Right lobe of liver (tissue), 6 donors: ENCODE measurements at places on chromosomes 2 and 18. TPM values are rescaled to one million over a fixed set of nuclear protein-coding genes. Genes with fewer than 3 reads are reported as not detected.
A peak's percentile ranks its signal among the peaks of the same experiment; 100 is the strongest.

DNA sequence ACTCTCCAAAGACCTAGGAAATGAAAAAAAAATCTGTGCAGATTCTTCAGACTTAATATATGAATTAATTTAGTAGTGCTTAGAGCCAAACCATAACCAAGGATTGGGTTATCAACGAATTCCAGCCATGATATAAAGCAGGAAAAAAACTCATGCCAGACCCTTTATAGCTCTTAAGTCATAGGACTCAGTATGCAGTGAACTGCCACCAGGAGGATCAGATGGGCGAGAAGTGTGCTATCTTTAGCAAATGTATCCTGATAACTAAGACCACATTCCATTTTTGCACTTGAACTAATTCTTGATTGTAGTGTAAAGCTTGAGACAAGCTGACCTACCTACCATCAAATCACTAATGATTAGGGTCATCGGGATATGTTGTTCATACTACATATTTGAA lies 178.1 kb downstream of the IKZF2 start:
- H3K4me1 ChIP-seq, result no peaks in the 10 kb centered on the region
- no peak overlapping the region for H3K4me3 ChIP-seq
- no peak overlapping the region for H3K27ac ChIP-seq
- no peak for DNase-seq
- H3K27me3 ChIP-seq, result no peaks in the 10 kb centered on the region

- no peak overlapping the region for H3K27ac ChIP-seq
- no peaks in the 10 kb centered on the region for H3K36me3 ChIP-seq
- H3K27me3 ChIP-seq, result no peaks in the 10 kb centered on the region
Measured at GRCh38 chr18:36899289-36899688, 70.4 kb downstream of the KIAA1328 start.

ST8SIA3 gene
- total RNA-seq, result 0.06 TPM

C2orf81 gene
- total RNA-seq, result 0.20 TPM

- no peak for DNase-seq
- no peaks in the 10 kb centered on the region for H3K36me3 ChIP-seq
- H3K4me1 ChIP-seq, result no peaks in the 10 kb centered on the region
- peak overlapping the region; percentile 98 for H3K27ac ChIP-seq
- no peaks in the 10 kb centered on the region for H3K27me3 ChIP-seq
Measured at GRCh38 chr2:195659114-195659513, 2.1 kb downstream of the SLC39A10 start.

EML6 gene
- 0.82 TPM for total RNA-seq

GRCh38 chr2:184272056-184272455 lies 326.3 kb upstream of the ZNF804A start:
- no peak for DNase-seq
- no peaks in the 10 kb centered on the region for H3K36me3 ChIP-seq
- H3K27ac ChIP-seq, result no peak overlapping the region

CELF4 gene
- not detected for total RNA-seq

MOB1A gene
- 29.8 TPM for total RNA-seq

DNA sequence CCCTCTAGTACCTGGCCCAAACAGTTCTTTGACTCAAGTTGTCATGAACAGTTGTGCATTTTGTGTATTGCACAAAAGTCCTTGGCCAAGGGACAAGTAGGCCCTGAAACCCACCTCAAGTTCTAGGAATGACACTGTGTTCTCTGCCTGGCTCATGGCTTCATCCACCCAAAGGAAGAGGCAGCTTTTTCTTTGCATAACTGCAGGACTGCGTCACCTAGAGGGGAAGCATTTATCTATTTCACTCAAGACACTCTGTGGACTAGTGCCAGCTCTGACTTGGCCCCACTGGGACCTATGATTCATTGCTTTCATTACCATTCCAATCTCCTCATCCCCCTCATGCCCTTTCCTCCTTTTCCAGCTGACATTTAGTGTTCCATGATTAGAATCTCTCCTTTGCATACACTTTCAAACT lies 119.3 kb upstream of the SIX2 start:
- H3K4me1 ChIP-seq, result no peaks in the 10 kb centered on the region
- no peaks in the 10 kb centered on the region for H3K36me3 ChIP-seq
- no peaks in the 10 kb centered on the region for H3K27me3 ChIP-seq
- no peak overlapping the region for H3K27ac ChIP-seq

CHRNG gene
- total RNA-seq, result not detected

DNA sequence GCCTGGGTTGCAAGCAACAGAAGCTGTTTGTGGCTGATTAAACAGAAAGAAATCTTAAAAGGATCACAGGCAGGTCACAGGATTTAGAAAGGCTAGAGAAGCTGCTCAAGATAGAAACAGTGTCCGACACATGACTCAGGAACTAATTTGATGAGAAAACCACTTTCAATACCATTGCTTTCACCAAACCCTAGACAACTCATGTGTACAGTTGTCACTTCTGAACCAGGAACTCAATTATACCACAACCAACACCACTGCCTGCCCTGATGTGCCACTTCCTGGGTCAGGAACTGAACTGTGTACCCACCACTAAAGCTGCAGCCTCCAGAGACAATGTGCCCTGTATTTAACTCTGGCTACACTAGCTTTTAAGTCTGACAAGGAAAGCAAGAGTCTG lies 56.0 kb downstream of the TMEM247 start:
- no peak overlapping the region for H3K27ac ChIP-seq
- no peak for DNase-seq
- no peak overlapping the region for H3K4me3 ChIP-seq
- no peaks in the 10 kb centered on the region for H3K4me1 ChIP-seq
- H3K36me3 ChIP-seq, result no peaks in the 10 kb centered on the region
- H3K27me3 ChIP-seq, result no peaks in the 10 kb centered on the region

DNA sequence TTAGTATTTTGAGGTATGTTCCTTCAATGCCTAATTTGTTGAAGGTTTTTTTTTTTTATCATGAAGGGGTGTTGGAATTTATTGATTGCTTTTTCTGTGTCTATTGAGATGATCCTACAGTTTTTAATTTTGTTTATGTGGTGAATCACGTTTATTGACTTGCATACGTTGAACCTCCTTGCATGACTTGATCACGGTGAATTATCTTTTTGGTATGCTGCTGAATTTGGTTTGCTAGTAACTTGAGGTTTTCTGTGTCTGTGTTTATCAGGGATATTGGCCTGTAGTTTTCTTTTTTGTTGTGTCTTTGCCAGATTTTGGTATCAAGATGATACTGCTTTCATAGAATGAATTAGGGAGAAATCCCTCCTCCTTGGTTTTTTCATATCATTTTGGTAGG lies 23.9 kb downstream of the CLIP4 start:
- H3K4me3 ChIP-seq, result no peak overlapping the region
- DNase-seq, result no peak
- no peaks in the 10 kb centered on the region for H3K27me3 ChIP-seq
- H3K36me3 ChIP-seq, result no peaks in the 10 kb centered on the region
- no peak overlapping the region for H3K27ac ChIP-seq

DNA sequence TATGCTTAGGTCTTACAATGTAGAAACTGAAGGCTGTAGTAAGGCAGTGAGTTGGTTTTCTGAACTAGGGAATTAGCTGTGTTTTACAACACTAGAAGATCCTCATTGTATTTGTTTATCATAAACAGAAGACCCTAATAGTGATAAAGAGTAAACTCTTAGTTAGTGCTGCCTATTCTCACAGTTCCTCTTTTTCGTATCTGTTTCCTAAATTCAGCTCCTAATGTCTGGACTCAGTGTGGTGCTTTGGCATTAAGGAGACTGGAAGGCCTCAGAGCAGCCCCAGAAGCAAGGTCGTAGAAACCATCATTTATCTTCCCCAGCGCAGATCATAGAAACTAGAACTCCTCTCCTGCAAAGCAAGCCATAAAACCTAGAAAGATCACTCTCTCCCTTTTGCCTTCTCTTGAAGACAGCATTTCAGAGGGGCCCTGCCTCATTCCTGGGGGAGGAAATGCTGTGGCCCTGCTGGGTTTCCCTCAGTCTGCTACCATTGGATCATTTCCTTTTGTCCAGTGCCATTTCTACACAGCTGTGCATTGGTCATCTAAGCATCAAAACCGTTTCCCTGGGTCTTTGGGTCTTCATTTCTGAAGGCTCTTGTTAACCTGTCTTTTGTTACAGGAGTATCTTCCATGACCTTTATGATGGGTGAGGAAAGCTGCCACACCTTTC lies 4.7 kb downstream of the ACP1 start:
- no peaks in the 10 kb centered on the region for H3K27me3 ChIP-seq
- H3K36me3 ChIP-seq, result no peaks in the 10 kb centered on the region
- DNase-seq, result no peak
- H3K4me1 ChIP-seq, result no peaks in the 10 kb centered on the region

- H3K27me3 ChIP-seq, result no peaks in the 10 kb centered on the region
- no peak overlapping the region for H3K4me3 ChIP-seq
- DNase-seq, result no peak
- H3K36me3 ChIP-seq, result no peaks in the 10 kb centered on the region
- peak overlapping the region; percentile 25 for H3K27ac ChIP-seq
Measured at GRCh38 chr18:35045806-35046205, 4.6 kb downstream of the MAPRE2 start.

DNA sequence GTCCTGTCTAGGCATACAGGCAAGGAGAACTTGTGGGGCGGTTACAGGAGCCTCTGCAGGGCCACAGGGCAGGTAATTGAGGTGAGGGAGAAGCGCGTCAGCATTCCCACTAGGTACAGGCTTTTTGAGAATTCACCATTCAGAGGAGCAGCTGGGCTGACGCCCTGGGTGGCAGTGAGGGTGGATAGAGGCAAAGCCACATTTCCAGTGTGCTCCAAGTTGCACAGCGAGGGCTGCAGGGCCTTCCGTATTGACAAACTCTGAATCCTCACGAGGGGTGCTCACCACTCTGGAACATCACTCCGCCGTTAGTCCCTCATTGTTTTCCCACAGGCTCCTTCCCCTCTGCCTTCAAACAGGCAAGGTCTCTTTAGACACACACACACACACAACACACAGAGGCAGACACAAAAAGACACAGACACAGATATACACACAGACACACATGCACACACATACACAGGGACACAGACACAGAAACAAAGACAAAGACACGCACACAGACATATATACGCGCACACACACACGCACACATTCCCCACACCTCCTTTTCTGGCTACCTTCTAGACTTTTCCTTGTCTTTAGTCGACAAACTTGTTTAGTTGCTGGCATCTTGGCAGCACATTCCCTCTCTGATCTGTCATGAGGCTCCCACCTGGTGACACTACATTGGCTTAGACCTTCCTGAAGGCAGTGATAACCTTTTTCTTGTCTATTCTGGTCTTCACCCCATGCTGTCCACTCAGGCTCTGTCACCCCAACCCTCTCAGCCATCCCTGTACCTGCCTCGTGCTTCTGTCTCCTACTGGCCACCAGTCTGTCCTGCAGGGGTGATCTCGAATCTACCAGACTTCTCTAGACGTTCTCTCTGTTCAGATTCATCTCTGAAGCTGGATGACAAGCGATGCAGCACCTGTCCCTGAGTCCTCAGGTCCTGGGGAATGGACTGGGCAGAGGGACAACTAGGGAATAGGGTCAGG lies 136.8 kb downstream of the ALPK2 start:
- H3K36me3 ChIP-seq, result no peaks in the 10 kb centered on the region
- peaks cover 9% of the 10 kb centered on the region for H3K4me1 ChIP-seq
- no peak overlapping the region for H3K4me3 ChIP-seq
- no peaks in the 10 kb centered on the region for H3K27me3 ChIP-seq
- H3K27ac ChIP-seq, result no peak overlapping the region
- DNase-seq, result no peak

- no peak overlapping the region for H3K4me3 ChIP-seq
- H3K36me3 ChIP-seq, result no peaks in the 10 kb centered on the region
- no peaks in the 10 kb centered on the region for H3K4me1 ChIP-seq
- H3K27ac ChIP-seq, result no peak overlapping the region
Measured at GRCh38 chr2:170905864-170906263, 23.2 kb upstream of the GORASP2 start.

GRCh38 chr2:236161531-236161930 lies 6.7 kb downstream of the GBX2 start:
- H3K36me3 ChIP-seq, result no peaks in the 10 kb centered on the region
- DNase-seq, result no peak
- H3K4me1 ChIP-seq, result no peaks in the 10 kb centered on the region
- H3K27me3 ChIP-seq, result peaks cover 14% of the 10 kb centered on the region

GNLY gene
- total RNA-seq, result 0.92 TPM

DNA sequence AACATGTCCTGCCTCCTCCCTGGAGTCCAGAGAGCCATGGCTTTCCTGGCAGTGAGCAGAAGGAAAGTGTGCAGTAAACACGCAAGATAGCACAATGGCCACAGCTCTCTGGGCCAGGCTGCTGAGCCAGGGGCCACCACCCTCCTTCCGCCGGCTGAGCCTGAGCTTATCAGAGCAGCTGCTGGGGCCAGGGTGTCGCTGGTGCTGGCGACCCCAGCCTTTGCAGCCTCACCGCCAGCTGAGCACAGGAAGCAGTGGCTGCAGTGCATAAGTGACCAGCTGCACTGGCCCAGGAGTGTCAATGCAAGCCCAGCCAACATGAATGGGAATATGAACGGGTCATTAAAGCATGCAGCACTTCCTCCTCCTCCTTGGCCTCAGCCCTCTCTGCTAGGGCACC lies 172.0 kb downstream of the ZFP36L2 start:
- H3K27ac ChIP-seq, result no peak overlapping the region
- DNase-seq, result no peak
- H3K27me3 ChIP-seq, result no peaks in the 10 kb centered on the region
- peaks cover 8% of the 10 kb centered on the region for H3K4me1 ChIP-seq

DSC1 gene
- not detected for total RNA-seq

ADRA2B gene
- 3.1 TPM for total RNA-seq

- no peak for DNase-seq
- H3K27me3 ChIP-seq, result no peaks in the 10 kb centered on the region
- no peak overlapping the region for H3K4me3 ChIP-seq
- H3K27ac ChIP-seq, result no peak overlapping the region
- H3K4me1 ChIP-seq, result no peaks in the 10 kb centered on the region
- H3K36me3 ChIP-seq, result no peaks in the 10 kb centered on the region
Measured at GRCh38 chr2:234488486-234488885, 8.4 kb downstream of the ARL4C start.

- H3K36me3 ChIP-seq, result no peaks in the 10 kb centered on the region
- no peak overlapping the region for H3K4me3 ChIP-seq
- no peak overlapping the region for H3K27ac ChIP-seq
- H3K27me3 ChIP-seq, result no peaks in the 10 kb centered on the region
Measured at GRCh38 chr2:109185338-109185737, 56.3 kb downstream of the SH3RF3 start.

DNA sequence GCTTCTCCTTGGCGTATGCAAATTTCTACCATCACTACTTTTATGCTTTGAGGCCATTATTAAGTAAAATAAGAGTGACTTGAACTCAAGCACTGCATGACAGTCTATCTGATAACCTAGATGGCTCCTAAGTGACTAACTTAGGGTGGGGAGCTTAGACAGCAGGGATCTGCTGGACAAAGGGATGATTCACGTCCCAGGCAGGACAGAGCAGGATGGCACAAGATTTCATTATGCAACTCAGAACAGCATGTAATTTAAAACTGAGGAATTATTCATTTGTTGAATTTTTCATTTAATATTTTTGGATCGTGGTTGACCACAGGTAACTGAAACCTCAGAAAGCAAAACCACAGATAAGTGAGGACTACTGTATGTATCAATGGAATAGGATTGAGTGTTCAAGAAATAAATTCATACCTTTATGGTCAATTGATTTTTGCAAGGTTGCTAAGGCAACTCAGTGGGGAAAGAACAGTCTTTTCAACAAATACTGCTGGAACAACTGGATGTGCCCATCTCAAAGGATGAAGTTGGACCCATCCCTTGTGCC lies 115.3 kb downstream of the MBD2 start:
- H3K4me1 ChIP-seq, result no peaks in the 10 kb centered on the region
- H3K27me3 ChIP-seq, result no peaks in the 10 kb centered on the region
- H3K27ac ChIP-seq, result no peak overlapping the region
- H3K4me3 ChIP-seq, result no peak overlapping the region

TUBA3D gene
- total RNA-seq, result 3.1 TPM

GRCh38 chr2:42756966-42757513 lies 6.9 kb downstream of the OXER1 start:
- no peaks in the 10 kb centered on the region for H3K27me3 ChIP-seq
- no peak for DNase-seq
- H3K36me3 ChIP-seq, result no peaks in the 10 kb centered on the region
- H3K4me3 ChIP-seq, result no peak overlapping the region
